Frontal cortex (tissue), 4 donors: ENCODE measurements at places on chromosomes 3 and 15.

GRCh38 chr15:64623347-64623996 is 151.9 kb downstream of the RBPMS2 start:
- DNase-seq = no peak

GRCh38 chr3:40939741-40940130 is 259.6 kb upstream of the CTNNB1 start:
- DNase-seq = no peak

- DNase-seq = peak; percentile 56
Observed at GRCh38 chr15:29465196-29465595, 195.6 kb upstream of the NSMCE3 start.

GRCh38 chr15:91896341-91897055 is 43.0 kb downstream of the SLCO3A1 start:
- no peak for DNase-seq

- no peak for DNase-seq
Observed at GRCh38 chr3:140834266-140835037, 107.2 kb upstream of the SLC25A36 start.
